GM23338 (cell line): ENCODE measurements at places on chromosomes 7 and 10.

DNA sequence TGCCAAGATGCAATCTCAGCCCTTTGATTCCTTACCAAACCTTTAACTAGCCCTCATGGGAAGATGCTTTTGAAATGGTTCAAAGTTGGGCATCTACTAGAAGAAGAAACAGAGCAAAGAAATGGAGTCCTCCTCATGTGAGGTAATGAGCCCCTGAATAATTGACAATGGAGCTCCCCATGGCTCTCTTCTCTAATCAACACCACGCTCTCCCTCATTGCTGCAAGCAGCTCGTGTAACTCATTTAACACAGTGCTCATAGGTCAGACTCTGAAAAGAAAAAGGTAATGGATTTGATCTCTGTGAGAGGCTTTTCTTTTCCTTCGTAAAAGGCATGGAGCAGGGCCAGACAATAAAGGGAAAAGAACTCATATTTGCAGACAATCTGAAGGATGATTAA, 312.8 kb downstream of the PHTF2 start:
- peak overlapping the region; percentile 6; the same call in 1 of the 2 replicates for H3K4me3 ChIP-seq
- H3K36me3 ChIP-seq, result no peaks in the 10 kb centered on the region
- peaks cover 35% of the 10 kb centered on the region for H3K4me1 ChIP-seq

DNA sequence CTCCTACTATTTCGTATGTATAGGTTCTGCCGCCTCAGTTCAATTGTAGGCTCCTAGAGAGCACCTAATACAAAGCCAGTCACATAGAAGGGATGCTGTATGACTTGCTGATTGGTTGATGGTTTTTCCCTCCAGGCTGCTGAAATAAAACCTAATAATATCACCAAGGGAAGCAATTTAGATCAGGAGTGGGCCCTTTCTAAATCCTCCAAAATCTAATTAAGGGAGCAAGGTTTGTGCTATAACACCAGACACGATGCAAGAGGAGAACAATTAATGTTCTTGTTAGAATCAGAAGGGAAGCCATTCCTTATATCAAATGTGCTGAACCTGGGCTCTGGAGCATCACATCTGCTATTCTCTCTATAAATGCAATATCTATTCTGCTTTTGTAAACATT, 42.0 kb upstream of the SLC13A1 start:
- H3K4me3 ChIP-seq, result no peak overlapping the region
- no peak for DNase-seq

GRCh38 chr10:53574024-53574423, 801.4 kb upstream of the MBL2 start:
- no peak overlapping the region for H3K4me3 ChIP-seq
- DNase-seq, result no peak
- H3K36me3 ChIP-seq, result no peaks in the 10 kb centered on the region
- no peak overlapping the region for H3K27ac ChIP-seq
- no peaks in the 10 kb centered on the region for H3K27me3 ChIP-seq

DNA sequence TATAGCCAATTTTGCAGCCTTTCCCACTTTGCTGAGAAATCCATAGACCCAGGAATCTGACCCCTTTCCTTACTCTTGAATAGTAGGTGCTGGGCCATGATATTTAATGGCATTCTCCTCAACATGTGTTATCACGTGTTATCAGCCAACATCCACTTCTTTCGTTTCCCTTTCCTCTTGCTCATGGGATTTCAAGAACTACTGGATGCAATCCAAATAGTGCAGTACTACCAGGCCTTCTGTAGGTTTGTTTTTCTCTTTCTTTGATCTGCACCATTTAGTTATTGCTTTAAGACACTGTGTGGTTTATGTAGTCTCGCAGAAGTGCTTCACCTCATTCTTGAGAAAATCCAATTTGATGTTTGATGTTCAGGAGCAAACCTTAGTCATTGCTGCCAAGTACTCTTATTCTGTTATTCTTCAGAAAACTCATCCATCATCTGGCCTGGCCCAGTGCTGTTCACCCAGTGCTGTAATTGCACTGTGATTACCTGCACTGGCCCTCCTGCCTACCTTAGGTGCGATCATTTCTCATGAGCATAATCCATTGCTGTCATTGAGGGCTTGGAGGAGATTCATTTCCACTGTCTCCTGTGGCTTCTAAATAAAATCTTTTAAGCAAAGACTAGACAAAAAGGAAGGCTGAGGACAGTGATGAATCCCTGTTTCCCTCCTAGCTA, 315.3 kb downstream of the BMPER start:
- H3K36me3 ChIP-seq, result no peaks in the 10 kb centered on the region
- no peak overlapping the region for H3K4me3 ChIP-seq
- H3K4me1 ChIP-seq, result peaks cover 3% of the 10 kb centered on the region; the same call in 1 of the 2 replicates
- no peak overlapping the region for H3K27ac ChIP-seq
- H3K27me3 ChIP-seq, result no peaks in the 10 kb centered on the region

DNA sequence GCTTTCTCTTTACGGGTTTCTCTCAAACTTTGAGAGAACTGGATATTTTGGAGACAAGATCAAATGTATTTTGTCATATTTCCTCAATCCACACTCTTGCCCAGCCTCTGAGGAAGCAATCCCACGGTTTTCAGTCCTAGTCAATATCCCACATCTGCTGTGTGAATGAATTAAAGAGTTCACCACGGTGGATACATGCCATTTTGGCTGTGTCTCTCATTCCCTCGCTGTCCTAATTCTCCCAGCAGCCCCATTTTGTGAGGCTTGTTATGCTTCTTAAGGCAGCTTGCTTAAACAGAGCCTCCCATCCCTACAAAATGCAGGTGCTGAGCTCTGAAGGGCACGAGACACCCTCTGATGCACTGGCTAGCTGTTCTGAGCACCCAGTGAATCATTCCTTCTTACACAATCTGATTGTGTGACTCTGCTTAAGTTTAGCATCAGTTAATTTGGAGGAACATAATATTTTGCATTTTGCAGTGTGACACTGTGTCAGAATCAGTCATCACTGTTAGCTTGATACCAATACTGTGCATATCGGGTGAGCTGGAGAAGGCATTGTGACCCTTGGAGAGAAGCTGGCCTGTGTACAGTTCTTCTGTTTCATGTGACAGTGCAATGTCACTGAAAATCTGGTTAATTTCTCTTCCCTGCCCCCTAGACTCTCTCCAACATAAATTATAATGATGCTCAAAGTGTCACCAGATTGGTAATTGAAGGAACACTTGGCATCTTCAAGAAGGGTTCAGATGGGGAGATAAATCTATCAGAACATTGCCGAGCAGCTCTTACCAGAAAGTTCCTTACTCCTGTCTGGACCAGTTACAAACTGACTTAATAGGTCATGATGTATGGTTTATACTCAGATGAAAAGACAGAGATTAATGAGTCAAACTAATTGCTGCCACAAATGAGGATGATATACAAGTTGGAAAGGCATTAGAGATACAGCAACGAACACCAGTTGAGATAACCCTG, 103.7 kb upstream of the AOAH start:
- no peaks in the 10 kb centered on the region for H3K36me3 ChIP-seq
- DNase-seq, result no peak
- no peaks in the 10 kb centered on the region for H3K4me1 ChIP-seq
- H3K27me3 ChIP-seq, result no peaks in the 10 kb centered on the region
- H3K27ac ChIP-seq, result no peak overlapping the region

DNA sequence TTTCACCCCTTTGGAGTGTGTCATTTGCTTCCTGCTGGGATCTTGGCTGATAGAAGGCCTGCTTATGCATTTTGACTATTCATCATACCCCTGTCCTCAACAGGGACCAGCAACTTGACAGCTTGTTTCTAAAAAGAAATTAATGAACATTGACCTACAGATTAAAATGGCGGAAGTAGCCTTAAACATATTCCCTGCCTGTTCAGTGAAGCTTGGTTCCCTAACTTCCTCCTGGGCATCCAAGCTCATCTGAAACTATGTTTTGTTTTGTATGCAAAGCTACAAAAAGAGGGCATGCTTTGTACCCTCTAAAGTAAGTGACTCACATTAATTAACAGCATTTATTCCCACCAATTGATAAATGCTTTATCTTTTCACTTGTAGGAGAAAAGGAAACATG, 26.8 kb upstream of the CDK14 start:
- no peak for DNase-seq
- peaks cover 4% of the 10 kb centered on the region; the same call in 1 of the 2 replicates for H3K4me1 ChIP-seq
- H3K27ac ChIP-seq, result no peak overlapping the region
- H3K27me3 ChIP-seq, result no peaks in the 10 kb centered on the region
- H3K4me3 ChIP-seq, result no peak overlapping the region

DNA sequence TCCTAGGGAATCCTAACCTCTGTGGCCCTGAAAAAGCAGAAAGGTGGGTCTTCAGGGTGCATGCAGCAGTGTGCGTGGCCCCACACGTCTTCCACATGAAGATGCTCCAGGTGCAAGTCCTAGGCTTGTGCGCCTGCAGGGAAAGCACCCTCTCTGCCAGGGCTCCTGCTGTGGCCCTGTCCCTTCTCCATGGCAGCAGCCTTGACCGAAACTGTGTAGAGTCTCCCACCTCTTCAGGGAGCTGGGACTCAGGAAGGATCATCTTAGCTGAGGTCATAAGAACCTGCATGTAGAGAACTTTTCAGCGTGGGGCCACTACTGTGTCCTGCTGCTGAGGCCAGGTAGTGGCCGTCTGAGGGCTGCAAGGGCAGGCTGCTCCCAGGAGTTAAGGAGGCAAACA, 6.3 kb upstream of the CSGALNACT2 start:
- no peak overlapping the region for H3K27ac ChIP-seq
- 0 out of 2 replicates have a peak, but pooled peaks cover under 1% of the 10 kb centered on the region for H3K4me1 ChIP-seq
- no peak for DNase-seq
- peaks cover 6% of the 10 kb centered on the region for H3K27me3 ChIP-seq
- no peak overlapping the region for H3K4me3 ChIP-seq
- no peaks in the 10 kb centered on the region; the same call in 1 of the 2 replicates for H3K36me3 ChIP-seq

- H3K4me1 ChIP-seq, result no peaks in the 10 kb centered on the region
- no peaks in the 10 kb centered on the region for H3K27me3 ChIP-seq
- no peak overlapping the region for H3K27ac ChIP-seq
- H3K36me3 ChIP-seq, result no peaks in the 10 kb centered on the region
- no peak for DNase-seq
These were observed 650.9 kb upstream of the IGFBP3 start for GRCh38 chr7:46571996-46572395.

DNA sequence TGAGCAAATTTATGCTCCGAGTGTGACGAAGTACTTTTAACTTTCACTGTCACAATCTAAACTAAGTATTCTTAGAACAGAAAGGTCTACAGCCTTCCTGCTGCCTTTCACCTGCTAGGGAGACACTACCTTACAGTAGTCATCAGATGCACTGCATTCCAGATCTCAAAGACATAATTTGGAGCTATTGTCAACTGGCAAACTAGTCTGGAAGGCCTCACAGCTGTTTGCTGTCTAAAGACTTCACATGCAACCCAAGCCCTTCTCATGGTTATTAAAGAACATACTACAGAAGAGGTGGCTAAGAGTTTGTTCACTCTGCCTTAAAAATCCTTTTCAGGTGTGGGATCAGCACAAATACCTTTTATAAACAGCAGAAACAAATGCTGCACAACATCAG, 91.8 kb upstream of the KCNIP2 start:
- H3K4me1 ChIP-seq, result 0 out of 2 replicates have a peak, but pooled peaks cover 3% of the 10 kb centered on the region
- peak; percentile 5 for DNase-seq
- no peak overlapping the region for H3K4me3 ChIP-seq
- no peaks in the 10 kb centered on the region for H3K27me3 ChIP-seq
- no peaks in the 10 kb centered on the region for H3K36me3 ChIP-seq

DNA sequence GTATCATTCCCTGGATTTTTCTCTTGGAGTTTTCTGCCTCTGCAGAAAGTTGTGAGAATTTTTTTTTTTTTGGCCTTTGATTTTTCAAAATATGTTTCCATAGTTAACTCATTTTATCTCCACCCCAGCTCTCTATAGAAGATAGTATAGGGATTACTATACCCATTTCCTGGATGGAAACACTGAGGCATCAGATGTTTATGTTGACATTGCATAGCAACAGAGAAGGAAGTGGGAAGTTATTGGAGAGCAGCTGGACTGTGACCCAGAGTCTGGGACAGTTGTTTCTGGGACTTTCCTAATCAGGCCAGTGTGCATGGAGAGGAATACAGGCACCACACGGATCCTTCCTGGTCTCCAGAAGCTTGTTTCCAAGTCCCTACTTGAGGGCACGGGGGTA, 158.0 kb downstream of the CDH23 start:
- H3K27ac ChIP-seq, result no peak overlapping the region
- H3K4me1 ChIP-seq, result peaks cover 20% of the 10 kb centered on the region
- no peaks in the 10 kb centered on the region for H3K27me3 ChIP-seq
- no peak overlapping the region for H3K4me3 ChIP-seq

- H3K36me3 ChIP-seq, result no peaks in the 10 kb centered on the region; the same call in 1 of the 2 replicates
- H3K27ac ChIP-seq, result no peak overlapping the region
- no peak for DNase-seq
- H3K4me3 ChIP-seq, result no peak overlapping the region
- H3K4me1 ChIP-seq, result no peaks in the 10 kb centered on the region
These were observed 69.3 kb downstream of the APBB1IP start for GRCh38 chr10:26507441-26507840.

DNA sequence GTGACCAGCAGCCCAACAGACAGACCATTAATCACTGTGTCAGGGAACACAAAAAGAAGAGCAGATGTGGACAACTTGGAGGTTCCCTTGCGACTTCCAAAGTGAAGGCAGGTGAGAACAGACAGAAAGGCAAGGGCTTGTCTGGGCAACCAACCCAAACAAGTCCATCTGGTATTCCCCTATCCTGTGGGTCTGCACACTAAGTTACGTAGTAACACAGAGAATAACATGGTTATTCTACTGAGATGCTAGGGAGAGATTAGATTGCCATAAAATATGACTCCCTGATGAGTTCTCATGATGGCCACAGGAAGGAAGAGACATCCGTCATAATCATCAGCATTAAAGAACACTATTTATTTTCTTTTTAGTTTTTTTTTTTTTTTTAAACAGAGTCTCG, 252.2 kb downstream of the CALN1 start:
- H3K27ac ChIP-seq, result no peak overlapping the region
- H3K27me3 ChIP-seq, result no peaks in the 10 kb centered on the region
- H3K36me3 ChIP-seq, result peaks cover 15% of the 10 kb centered on the region
- H3K4me3 ChIP-seq, result no peak overlapping the region

DNA sequence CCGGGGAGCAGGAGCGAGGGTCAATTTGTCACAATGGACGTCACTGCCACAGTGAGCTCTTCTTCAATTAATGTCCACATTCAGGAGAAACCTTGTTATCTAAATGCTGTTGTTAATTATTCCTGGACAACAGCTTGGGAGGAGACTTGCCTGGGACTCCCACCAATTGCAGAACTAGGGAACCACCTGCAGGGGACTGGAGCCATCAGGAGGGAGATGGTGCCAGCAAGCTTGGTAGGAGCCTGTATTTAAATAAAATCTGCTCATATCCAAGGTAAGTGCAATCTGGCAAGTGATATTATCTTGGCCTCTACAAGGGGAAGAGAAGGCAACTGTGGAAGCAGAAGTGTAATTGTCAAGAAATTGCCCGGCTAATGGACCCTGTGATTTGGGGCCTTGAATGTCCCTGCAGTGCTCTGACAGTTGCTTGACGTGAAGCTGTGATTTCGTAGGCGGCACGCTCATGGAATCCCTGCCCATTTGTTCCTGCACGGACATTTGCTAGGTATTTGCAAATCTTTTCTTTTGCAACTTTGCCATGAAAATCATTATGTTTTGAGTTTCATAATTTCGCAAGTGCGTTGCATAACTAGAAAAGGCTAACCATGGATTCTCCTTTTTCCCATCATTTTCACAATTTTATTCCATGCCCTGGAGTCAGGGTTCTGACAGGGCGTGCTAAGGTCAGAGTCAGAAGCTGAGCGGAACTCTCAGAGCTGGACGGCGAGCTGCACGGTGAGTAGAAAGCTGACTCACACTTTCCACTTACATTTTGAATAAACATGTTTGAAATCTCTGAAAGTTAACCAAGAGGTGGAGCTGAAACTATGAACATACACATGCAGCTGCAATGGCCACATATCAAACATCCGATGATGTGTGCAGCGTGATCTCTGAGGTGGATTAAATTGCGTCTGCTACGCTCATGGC, 84.9 kb upstream of the TCERG1L start:
- no peaks in the 10 kb centered on the region for H3K27me3 ChIP-seq
- no peaks in the 10 kb centered on the region; the same call in 1 of the 2 replicates for H3K36me3 ChIP-seq
- H3K4me3 ChIP-seq, result no peak overlapping the region
- peak; percentile 18 for DNase-seq
